Stimulated activated CD4-positive, alpha-beta T cell treated with anti-CD3 and anti-CD28 coated beads, Interleukin-15, amount 100 ng/mL, for 24 hours (primary cell): ENCODE measurements at places on chromosomes 1 and 21.

GRCh38 chr1:30126848-30127247 lies 596.5 kb downstream of the MATN1 start:
- DNase-seq: no peak

DNA sequence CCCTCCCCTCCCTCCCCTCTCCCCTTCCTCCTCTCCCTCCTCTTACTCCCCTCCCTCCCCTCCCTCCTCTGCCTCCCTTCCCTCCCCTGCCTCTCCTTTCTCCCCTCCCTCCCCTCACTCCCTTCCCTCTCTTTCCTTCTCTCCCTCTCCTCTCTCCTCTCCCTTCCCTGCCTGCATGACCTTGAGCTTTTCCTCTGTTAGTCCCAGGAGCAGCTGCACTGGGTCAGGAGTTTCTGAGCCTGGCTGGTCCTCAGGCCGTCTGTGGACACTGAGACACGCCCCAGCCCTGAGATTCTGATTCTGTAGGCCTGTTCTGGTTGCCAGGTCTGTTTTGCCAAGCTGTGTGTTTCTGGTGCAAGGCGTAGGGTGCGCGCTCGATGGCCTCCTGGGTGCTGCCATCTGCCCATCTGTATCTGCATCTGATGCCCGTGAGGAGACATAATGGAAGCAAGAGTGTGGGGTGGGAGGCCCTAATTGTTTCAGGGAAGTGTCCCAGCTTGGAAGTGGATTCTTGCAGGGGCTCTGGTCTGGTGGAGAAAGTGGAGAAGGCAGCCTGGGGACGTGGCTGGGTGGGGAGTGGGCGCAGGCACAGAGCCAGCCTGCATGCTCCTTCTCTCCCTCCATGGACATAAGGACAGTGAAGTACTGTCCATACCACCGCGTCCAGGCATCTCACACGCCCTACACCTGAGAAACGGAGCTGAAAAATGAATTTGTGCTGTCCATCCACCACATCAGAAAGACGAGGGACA lies 97.2 kb downstream of the WDR4 start:
- DNase-seq: no peak

DNA sequence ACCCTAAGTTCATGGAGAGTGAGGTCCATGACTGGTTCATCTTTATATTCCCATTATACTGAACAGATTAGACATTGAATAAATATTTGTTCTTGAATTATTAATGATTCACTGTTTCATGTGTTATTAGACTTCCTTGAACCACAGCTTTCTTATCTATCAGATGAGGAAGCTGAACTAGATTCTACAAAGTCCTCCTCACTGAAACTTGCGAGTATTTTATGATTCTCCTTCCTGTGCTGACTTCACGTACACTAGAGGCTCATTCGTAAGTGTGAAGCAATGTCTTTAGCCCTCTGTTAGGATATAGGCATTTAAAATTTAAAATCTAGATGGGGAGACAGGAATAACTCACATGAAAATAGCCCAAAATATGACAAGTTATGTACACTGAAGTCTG lies 95.6 kb upstream of the IRF2BP2 start:
- DNase-seq: no peak

- DNase-seq: no peak
These were observed 5.6 kb upstream of the SLC5A9 start for GRCh38 chr1:48216941-48217340.

GRCh38 chr1:74396933-74397332 lies 115.5 kb downstream of the LRRC53 start:
- no peak for DNase-seq

DNA sequence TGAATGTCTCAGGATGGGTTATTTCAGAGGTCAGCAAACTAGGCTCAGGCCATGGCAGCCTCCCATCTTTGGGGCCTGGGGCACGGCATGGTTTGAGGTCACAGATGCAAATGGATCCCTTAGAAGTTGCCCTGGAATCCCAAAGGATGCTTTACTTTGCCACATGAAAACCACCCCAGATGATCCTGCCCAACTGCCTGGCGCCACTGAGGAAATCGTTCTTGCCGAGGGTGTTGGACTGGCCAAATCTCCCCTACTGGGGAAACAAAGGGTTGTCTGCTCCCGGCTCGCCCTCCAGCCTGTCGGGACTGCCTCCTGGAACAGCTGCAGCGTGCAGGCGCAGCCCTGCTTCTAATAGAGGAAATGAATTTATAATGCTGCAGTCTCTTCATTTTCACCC lies 173.0 kb upstream of the LMO4 start:
- no peak for DNase-seq

DNA sequence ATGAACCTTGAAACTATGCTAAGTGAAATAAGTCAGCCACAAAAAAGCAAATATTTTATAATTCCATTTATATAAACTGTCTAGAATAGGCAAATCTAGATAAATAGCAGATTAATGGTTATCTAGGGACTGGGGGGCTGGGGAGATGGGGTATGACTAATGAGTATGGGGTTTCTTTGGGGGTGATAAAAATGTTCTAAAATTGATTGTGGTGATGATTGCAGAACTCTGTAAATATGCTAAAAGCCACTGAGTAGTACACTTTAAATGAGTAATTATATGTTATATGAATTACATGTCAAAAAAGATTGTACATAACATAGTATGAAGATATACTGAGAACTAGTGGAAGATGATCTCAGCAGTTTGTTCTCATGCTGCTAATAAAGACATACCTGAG lies 675.0 kb downstream of the KIF26B start:
- DNase-seq: no peak

- DNase-seq: no peak
These were observed 710.7 kb downstream of the ADGRL2 start for GRCh38 chr1:82511441-82511840.

- no peak for DNase-seq
These were observed 372 bp downstream of the SLC25A44 start for GRCh38 chr1:156194300-156194652.

- DNase-seq: no peak
These were observed 11.4 kb upstream of the PRPF3 start for GRCh38 chr1:150309758-150310508.

GRCh38 chr1:17605582-17606344 lies 66.3 kb downstream of the ARHGEF10L start:
- no peak for DNase-seq

GRCh38 chr1:161197560-161198193 lies 1.2 kb downstream of the ADAMTS4 start:
- no peak for DNase-seq

- no peak for DNase-seq
These were observed 39.8 kb upstream of the SYNC start for GRCh38 chr1:32742199-32742947.

DNA sequence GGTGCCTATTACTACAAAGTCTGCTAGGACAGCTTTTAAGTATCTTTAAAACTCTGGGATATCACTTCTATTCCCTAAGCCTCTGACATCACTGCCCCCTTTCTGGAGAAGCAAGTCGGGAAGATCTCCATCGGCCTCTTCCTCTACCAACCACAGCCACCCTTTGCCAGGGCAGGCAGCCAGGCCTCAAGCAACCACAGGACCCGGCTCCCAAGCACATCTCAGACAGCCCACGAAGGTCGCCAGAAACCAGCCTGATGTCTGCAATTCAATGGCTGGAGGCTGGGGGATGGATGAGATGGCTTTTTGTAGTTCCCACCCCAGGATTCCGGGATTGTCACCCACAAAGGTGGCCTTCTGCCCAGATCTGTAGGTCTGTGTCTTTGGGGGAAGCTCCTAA lies 70.7 kb downstream of the LGR6 start:
- no peak for DNase-seq

DNA sequence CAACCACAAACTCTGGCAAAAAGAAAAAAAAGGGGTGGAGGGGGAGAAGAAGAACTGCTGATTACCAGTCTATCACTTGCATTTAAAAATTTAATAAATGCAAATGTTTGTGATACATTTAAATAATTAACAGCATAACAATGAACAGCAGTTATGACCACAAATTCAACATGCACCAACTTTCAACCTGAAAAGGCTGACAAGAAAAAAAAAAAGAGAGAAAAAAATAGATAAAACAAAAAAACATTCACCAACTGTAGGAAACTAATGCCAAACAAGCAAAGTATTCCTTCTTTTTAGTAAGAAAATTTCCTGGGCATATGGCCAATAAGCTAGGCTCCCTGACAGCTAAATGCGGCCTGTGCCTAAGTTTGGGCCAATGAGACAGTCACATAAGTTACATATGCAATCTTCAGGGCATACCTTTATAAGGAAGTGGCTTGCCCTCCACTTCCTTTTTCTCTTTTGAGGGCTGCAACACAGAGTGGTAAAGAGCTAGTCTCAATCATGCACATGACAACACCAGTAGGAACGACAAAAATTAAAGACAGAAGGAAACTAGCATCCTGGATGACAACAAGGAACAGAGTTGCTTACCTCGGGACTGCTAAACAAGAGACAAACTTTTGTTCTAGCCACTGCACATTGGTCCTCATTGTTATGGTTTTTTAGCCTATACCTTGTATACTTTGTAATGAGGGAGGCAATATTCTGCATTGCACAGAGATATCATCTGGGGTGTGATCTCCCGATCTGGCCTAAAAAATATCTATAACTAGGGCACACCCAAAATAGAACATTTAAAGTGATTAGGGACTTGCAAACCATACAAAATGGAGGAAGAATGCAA lies 24.2 kb upstream of the PHTF1 start:
- peak; percentile 34 for DNase-seq

DNA sequence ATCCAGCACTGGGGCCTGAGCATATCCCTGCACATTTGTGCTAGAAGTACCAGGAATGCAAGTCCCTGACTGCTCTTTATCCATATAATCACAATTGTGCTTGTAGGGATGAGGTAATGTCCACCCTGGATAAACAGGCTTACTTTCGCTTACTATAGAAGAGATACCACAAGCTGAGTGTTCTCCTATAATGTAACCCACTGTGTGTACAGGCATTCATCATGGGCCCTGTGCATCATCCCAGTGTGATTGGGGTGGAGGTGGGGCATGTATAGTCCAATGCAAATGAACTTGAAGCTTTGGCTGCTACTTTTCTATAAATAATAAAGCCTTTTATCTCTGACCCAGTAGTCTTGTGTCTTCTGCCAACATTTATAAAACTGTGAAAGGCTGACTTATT lies 69.3 kb downstream of the MAN1A2 start:
- no peak for DNase-seq

DNA sequence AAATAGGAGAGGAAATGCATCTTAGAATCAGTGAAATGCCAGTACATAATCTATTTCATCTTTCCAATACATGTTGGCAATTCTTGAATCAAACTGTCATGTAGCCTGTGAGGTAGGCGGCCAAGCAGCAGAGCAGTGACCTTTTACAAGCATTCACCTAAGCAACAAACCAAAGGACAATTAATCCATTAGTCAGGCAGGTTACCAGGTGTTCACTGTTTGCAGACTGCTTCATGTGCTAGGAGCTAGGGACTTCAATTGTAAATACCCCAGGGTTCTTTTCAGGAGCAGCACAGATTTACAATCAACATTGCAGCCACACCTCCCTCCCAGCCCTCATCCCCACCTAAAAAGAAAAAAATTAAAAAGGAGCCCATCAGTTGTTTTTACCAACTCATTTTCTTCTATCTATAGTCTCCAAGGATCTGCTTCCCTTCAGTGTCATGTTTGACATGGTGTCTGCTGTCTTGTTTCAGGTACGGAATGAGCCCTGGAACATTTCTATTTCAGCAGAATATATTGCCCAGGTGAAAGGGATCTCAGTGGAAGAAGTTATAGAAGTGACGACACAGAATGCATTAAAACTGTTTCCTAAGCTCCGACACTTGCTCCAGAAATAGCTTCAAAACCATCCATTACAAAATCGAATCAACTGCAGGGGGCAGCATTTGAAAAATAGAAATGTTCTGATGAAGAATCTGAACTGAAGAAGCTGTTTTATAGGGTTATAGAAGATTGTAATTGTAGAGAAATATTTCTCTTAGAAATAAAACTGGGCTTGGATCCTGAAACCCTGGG lies 23.0 kb downstream of the TATDN3 start:
- DNase-seq: no peak

DNA sequence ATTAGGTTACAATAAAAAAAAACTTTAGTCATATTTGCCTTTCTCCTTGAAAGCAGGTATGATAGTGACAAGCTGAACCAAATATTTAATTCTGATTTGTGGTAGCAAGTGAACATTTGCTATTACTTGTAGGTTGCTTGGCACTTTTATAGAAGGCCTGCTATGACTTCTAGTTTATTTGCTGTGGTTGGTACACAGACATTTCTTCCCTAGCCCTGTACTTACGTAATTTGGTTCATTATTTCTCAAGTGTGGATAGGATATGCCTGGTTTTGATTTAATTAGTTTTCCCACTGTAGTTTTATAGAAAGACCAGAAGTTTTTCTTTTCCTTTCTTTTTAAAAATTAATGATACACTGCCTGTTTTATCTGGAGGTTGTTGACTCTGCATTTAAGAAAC lies 55.9 kb downstream of the PPP2R5A start:
- no peak for DNase-seq

DNA sequence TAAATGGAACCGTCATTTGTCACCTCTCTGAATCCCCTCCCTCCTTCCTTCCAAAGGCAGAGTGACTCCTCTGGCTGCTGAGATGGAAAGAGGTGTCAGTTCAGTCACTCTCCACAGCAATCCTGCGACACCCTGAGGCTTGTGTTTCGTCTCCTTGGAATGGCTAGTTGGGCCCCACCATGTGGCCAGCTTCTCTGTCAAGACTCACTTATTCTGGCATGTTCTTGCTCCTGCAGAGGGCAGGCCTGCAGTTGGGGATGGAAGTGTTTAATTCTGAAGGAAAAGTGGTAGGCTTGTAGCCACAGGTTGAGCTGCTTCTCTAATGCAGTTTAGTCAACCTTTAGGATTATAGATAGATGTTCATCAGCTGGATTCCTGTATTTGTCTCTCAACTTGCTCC lies 149.6 kb downstream of the LMO4 start:
- DNase-seq: no peak

- peak; percentile 22 for DNase-seq
These were observed 71.3 kb upstream of the PRDX6 start for GRCh38 chr1:173405834-173406233.

- no peak for DNase-seq
These were observed 146.4 kb downstream of the NOS1AP start for GRCh38 chr1:162215902-162216301.

DNA sequence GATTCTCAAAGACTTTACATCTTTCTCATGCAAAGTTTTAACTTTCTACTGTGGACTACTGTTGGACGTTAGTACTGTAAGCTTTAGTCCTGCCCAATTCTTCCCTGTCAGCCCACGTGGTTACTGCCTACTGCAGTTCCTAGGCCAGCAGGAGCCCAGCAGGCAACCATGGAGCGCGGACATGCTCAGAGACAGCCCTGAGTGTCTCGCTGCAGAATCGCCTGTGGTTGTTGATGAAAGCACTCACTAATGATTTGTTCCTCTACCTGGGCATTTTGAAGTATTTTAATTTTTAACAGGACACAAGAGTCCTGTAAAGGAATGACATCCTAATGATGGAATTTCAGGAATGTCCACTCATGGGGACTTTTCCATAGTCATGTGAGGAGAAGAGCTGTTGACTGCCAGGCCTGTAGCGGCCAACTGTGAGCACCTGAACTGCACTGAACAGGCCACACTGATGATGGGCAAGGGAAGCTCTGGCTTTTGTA lies 44.1 kb downstream of the PGBD5 start:
- DNase-seq: no peak

GRCh38 chr1:100950781-100951180 lies 54.9 kb downstream of the SLC30A7 start:
- no peak for DNase-seq

- DNase-seq: no peak
These were observed 34.9 kb downstream of the RSPH1 start for GRCh38 chr21:42461185-42461520.
